Stimulated activated naive CD8-positive, alpha-beta T cell treated with anti-CD3 and anti-CD28 coated beads, Interleukin-15, amount 100 ng/mL, for 72 hours (primary cell): ENCODE measurements at places on chromosomes 2 and 18.

DNA sequence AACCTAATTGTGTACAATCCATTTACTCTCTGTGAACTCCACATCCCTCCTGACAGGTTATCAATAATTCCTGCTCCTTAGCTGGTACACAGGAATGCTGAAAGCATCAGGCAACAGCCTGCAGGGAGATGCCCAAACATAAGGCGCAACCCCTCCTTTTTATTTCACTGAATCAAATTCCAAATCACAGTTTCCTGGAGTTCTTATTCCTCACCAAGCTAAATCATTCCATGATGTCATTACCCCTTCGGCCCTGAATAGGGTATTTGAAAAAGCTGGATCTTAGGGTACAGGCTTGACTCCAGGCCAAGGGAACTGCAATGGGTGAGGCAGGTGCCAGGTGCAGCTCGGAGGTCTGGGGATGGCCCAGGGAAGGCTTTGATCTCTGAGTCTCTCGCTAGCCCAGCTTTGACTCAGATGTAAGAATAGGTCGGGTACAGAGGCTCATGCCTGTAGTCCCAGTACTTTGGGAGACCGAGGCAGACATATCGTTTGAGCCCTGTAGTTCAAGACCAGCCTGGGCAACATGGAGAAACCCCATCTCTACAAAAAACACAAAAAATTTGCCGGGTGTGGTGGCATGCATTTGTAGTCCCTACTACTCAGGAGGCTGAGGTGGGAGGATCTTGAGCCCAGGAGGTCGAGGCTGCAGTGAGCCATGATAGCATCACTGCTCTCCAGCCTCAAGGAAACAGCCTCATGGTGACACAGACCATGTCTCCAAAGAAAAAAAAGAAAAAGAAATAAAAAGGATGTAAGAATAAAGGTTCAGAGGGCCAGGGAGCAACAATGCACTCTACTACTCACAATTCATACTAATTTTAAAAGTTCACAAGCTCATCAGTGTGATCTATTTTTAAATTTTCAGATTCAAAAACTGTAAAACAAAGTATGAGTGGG lies 6.8 kb downstream of the FHL2 start:
- DNase-seq, result no peak

DNA sequence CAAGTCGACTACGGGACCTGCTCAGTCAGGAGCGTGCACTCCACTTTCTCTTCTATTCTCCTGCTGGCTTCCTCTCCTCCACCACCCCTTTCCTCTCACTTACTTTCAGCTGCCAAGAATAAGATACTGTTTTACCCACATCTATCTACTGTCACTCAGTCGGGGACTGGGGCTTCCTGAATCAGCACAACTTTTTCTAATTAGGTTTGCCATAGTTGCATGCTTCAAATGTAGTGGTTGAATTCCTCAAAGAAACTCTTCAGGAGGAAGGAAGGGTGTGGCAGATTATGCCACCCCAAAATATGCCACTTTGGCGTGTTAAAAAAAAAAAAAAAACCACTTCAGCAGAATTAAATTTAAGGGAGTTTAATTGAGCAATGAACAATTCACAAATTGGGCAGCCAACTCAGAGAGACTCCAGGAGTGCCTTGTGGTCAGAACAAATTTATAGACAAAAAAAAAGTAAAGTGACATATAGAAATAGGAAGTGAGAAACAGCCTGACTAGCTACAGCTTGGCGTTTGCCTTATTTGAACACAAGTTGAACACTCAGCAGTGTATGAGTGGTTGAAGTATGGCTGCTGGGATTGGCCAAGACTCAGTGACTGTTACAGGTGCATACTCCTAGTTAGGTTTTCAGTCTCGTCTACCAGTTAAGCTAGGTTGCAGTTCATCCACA lies 32.5 kb upstream of the RMDN2 start:
- DNase-seq, result no peak

DNA sequence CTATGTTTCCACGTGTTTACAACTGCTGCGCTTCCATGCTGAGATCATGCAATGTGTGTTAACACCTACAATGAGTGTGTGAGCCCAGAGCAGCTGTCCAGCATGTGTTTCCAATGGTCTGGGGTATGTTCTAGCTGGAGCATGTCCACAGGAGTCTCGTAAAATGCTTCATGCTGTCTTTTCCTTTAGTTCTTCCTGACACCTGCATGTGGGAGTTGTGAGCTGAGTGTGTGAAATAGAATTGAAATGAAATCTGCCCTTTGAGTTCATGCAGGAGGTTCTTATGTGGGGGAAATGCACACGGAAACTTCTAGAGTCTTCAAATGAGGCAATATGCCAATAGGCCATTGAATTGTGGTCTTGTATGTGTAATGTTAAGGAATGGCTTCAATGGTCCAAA lies 205.1 kb downstream of the RND3 start:
- DNase-seq, result no peak

- no peak for DNase-seq
Observed at GRCh38 chr2:6556755-6557154, 309.0 kb downstream of the CMPK2 start.

DNA sequence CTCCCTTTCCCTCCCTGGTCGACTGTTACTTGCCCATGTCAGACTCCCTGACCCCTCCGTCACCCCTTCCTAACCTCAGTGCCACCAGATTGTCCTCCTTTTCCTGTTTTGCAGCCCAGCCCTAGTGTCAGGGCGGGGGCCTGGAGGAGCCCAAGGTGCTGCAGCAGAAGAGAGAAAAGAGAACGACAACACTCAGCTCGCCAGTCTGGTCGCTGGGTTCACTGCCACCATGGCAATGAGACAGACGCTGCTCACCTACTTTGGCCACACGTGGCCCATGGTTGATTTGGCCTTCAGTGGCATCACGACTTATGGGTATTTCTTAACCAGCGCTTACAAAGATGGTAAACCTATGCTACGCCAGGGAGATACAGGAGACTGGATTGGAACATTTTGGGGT lies 108.4 kb upstream of the RMDN2 start:
- DNase-seq, result no peak

DNA sequence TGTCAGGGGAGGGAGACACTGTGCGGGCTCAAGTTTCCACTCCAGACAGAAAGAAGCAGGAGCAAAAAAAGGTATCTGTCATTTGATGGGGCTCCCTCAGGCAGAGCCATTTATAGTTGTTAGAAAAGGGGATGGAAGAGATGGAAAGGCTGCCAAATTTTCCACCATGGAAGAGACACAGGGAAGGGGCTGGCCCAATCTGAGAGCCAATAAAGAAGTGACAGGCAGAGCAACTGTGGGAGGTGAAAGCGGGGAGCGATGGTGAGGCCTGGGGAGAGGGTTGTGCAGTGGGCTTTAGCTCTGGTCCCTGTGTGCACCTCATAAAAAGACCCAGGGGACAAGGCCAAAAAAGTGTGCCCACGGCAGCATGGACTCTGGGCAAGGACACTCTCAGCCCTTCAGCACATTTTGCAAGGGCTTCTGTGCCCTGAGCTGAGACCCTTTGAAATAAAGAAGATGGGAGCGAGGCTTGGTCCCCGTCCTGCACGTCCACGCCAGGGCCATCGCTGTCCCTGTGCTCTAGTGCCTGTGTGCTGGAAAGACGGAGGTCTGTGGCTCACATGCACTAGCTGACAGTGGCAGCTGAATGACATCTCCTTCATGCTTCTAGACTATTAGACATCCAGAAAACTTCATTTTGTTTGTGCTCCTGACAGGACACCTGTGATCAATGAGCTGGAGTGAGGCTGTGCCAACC lies 456.7 kb upstream of the HS6ST1 start:
- no peak for DNase-seq

DNA sequence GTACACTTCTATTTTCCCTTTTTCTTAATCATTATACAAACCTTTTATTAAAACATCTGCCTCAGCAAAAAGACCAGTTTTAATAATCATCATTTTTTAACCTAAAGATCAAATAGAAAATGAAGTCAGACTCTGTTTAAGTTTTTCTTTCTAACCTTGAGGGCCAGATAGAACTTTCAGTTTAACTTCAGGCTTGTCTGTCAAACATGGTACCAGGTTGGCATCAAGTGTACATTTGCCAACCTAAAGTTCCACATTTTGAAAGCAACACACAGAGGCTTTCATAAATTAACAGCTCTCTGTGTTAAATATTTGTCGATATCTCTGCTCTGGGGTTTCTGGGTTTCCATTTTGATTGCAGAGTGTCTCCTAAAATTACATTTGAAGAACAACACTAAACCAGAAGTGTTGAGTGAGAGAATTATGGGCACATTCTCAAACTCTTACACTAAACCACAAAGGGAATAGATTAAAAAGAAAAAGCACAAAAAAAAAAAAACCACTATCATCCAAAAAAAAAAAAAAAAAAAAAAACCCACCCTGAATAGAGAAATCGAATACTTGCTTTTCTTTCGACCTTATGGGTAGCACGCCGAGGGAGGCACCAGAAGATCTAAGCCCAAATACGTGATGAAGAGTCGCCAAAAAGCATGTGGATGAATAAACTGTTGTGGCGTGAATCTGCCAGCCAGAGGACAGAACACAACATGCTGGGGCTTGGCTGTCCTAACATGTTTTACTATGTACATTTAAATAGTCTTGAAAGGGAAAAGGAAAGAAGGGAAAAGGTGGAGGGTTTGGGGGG lies 166.2 kb downstream of the TCF4 start:
- no peak for DNase-seq

DNA sequence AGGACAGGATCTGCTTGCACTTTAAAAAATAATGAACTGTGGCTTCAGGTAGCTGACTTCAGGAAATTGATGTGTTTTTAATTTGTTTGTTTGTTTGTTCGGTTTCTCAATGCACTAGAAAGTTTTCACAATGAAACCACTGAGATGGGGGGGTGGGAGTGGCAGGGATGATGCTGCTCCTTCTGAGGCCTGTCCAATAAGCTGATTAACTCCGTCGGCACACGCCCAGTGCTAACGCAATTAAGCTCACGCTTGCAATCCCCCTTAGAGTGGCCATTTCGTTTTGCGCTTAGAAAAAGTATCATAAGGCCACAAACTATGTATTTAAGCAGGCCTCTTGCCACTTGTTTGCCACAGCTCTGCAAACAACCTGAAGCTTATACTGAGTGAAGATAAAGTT lies 12.5 kb upstream of the GPR39 start:
- no peak for DNase-seq

GRCh38 chr2:233338046-233338445 lies 16.2 kb upstream of the DGKD start:
- no peak for DNase-seq

GRCh38 chr2:118969734-118970395 lies 27.9 kb downstream of the MARCO start:
- DNase-seq, result no peak

GRCh38 chr2:183375821-183376220 lies 251.6 kb downstream of the NUP35 start:
- no peak for DNase-seq

- DNase-seq, result no peak
Observed at GRCh38 chr2:106130251-106130998, 63.7 kb downstream of the UXS1 start.

GRCh38 chr2:88671786-88672427 lies 19.6 kb upstream of the RPIA start:
- DNase-seq, result peak; percentile 13

- DNase-seq, result no peak
Observed at GRCh38 chr18:2244641-2245040, 326.7 kb downstream of the METTL4 start.

DNA sequence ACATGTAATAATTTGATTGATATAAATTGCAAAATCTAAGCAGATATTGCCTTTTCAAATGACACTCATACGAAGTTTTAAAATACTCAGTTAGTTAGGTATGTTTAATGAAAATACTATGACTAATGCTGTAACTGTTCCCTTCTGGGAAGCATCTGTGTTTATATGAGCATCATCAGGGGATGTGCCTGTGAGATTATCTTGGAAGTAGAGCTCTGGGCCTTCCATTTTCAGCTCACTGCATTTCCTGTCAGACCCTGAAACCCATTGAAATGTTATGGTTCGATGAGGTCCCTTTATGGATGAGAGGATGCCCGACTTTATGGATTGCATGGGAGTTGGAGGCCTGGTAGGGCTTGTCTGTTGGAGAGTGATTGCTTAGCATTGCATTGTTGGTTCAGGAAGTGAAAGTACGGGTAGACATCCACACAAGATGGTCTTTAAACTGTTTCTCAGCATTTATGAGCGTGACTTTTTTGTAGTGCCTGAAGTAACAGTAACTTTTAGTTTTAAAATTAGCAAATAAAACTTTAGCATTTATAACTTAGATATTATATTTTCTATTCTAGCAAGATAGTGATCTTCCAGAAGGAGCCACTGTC lies 28.7 kb downstream of the ELP2 start:
- DNase-seq, result no peak

DNA sequence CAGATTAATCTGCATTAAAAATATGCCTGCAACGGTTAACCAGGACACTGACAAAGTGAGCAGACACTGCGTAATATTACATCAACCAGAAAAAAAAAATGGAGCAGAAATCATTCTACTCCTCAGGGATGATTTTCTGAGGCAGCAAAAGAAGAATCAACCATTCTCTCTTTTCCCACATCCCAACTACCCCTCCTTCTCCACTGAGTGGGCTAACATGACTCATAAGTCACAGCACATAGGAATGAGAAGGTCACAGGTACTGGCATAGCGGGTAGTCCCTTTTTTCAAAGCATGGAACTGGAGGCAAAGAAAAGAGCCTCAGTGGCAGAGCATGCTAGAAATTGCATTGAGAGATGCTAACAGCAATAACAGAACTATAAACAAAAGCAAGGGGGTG lies 54.3 kb upstream of the TSPYL6 start:
- DNase-seq, result no peak

GRCh38 chr2:164719996-164720941 lies 99.0 kb upstream of the GRB14 start:
- no peak for DNase-seq

- DNase-seq, result no peak
Observed at GRCh38 chr2:36338827-36339145, 16.8 kb upstream of the CRIM1 start.

- DNase-seq, result no peak
Observed at GRCh38 chr2:76625101-76625500, 897.1 kb downstream of the LRRTM4 start.

DNA sequence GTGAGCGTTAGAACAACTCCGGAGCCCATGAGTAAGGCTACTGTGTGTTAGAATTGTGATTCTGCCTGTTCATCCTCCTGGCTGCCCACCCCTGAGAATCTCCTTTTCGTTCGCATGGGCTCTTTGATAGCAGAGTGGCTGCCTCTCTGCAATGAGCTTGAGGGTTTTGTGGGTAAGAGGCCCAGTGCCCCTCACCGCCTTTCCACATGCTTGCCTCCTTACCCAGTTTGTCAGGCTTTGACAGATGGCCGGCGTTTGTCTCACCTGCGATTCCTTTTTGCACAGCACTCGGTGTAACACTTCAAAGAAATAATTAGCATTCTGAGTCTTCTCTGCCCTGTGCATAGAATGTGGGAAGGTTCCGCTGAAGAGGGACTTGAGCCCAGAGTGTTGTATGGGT lies 138.0 kb downstream of the RHBDD1 start:
- DNase-seq, result no peak

GRCh38 chr2:105179469-105180372 lies 61.8 kb upstream of the GPR45 start:
- DNase-seq, result no peak

- DNase-seq, result no peak
Observed at GRCh38 chr2:38500283-38500634, 102.5 kb downstream of the HNRNPLL start.

GRCh38 chr2:119263656-119264055 lies 40.0 kb downstream of the STEAP3 start:
- no peak for DNase-seq

GRCh38 chr2:186135686-186136085 lies 350.4 kb upstream of the ZC3H15 start:
- DNase-seq, result no peak
